Stimulated activated CD8-positive, alpha-beta memory T cell treated with anti-CD3 and anti-CD28 coated beads, Interleukin-2, amount 100 ng/mL, for 48 hours (primary cell): ENCODE measurements at places on chromosomes 5 and 9.

- DNase-seq = no peak
Observed at GRCh38 chr9:96391021-96391765, 7.7 kb upstream of the SLC35D2 start.

DNA sequence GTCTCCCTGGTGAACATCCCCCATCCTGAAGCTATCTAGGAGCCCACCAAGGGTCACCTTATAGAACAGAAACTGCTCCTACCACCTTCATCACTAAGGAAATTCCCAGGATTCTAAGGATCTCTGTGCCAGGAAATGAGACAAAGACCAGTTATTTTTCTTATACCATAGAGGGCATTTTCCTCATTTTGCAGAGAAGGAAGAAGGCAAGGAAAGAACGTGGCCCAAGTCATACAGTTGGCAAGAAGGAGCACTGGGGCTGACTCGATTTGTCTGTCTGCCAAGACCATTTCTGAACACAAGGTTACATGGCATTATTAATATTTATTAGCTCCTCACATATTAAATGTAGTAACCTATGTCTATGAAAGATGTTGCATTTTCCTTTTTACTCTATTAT, 49.6 kb upstream of the TNFSF15 start:
- no peak for DNase-seq

- DNase-seq = no peak
Observed at GRCh38 chr5:132785864-132786263, 8.8 kb upstream of the SEPTIN8 start.

DNA sequence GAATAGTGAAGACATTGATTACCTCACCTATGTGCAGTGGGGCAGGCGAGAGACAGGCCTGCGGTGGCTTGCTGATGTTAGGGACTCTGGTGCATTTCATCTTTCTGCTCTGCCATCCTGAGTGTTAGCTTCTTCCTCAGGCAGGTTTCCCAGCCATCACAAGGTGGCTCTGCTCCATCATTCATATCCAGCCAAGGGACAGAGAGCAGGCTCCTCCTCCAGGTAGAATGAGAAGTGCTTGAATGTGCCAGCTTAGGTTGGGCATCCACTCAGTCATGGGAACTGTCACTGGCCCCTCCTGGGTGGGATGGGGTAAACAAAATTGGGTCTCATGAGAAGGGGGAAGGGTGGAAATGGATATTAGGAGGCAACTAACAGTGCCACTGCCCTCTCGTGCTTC, 24.8 kb downstream of the GPR107 start:
- no peak for DNase-seq

DNA sequence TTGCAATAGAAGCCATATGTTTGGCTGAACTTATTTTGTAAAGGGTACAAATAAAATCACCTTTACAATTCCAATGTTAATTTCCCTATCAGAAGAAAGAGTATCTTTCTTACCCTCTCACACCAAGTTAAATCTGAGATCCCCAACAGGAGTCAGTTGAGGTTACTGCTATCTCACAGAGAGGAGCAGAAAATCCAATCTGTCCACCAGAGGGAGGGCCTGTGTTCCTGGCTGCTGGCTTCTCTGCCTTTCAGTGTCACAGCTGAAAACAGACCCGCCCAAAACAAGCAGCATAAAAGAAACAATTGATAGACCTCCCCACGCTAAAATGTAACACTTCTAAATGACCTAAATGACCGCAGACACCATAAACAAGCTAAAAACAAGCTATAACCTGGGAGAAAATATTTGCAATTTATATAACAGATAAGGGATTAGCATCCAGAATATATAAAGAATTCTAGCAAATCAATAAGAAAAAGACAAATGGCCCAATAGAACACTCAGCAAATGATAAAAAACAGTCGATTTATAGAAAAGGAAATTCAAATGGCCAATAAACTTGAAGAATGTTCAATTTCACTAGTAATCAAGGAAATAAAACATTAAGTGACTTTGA, 24.5 kb upstream of the MVB12B start:
- DNase-seq = no peak

- DNase-seq = no peak
Observed at GRCh38 chr5:16427587-16427986, 38.0 kb downstream of the ZNF622 start.

- DNase-seq = no peak
Observed at GRCh38 chr5:32827981-32828380, 116.9 kb downstream of the NPR3 start.

DNA sequence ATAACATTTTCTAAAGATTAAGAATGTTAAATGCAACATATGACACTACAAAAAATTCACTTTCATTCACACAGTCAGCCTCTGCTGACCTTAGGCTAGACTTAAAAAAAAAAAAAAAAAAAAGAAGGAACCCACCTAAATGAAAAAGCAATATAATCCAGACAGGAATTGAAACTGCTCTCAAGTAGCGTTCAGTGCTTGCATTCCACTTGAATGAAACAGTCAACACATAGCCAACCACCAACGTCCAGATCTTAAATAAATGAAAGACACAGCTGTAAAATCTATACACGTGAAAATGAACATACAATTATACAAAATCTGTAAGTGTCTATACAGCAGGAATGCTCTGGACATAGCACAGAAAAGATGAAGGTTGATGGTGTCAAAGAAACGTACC, 11.4 kb downstream of the TMEM245 start:
- DNase-seq = no peak

DNA sequence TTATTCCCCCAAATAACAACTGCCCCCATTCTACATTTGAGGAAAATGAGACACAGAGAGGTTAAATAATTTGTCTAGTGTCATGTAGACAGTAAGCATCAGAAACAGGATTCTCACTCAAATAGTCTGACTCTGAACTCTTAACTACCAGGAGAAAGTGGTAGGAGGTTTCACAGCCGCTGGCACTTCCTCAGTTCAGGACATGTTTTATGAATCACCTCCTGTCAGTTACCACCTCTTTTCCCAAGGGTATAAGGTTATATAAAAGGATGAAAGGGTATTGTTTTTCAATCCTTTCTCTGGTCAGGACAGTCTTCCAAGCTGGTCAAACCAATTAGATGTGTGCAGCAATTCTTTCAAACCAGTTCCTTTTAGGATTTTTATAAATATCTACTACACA, 52.1 kb downstream of the TSSK1B start:
- DNase-seq = no peak

- no peak for DNase-seq
Observed at GRCh38 chr5:66933066-66933465, 263.5 kb downstream of the CD180 start.

DNA sequence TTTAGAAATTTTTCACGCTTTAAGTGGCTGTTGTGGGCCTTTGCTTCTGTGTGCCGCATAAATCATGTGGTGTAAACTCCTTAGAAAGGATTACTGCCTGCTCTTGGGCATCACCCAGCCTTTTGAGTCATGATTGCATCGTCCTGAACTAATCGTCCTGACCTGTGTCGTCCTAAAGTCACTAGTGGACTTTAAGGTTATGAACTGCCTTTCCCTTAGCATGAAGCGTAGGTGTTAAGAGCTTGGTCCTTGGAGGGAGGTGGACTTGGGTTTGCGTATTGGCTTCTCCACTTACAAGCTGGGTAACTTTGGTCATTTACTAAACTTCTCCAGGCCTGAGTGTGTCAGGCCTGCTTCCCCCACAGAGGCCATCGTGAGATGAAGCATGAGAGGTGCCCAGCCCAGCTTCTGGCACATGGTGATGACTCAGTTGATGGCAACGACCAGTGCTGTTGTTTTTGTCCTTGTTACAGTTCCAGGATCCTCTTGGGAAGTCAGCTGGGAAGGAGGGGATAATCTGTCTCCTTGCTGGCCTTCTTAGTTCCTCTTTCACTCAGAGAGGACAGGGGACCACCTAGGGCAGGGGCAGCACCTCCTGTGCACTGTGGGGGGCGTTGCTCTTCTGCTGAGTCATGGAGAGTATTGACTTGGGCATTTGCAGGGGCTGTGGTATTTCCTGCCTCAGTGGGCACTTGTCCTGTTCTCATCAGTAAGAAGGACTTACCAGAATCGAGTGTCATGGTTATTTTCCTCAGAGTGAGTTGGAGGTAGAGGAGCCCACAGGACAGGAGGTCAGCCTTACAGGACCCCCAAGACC, 54.2 kb upstream of the NCS1 start:
- DNase-seq = no peak

GRCh38 chr9:107034831-107035230, 171.9 kb downstream of the ZNF462 start:
- DNase-seq = no peak

DNA sequence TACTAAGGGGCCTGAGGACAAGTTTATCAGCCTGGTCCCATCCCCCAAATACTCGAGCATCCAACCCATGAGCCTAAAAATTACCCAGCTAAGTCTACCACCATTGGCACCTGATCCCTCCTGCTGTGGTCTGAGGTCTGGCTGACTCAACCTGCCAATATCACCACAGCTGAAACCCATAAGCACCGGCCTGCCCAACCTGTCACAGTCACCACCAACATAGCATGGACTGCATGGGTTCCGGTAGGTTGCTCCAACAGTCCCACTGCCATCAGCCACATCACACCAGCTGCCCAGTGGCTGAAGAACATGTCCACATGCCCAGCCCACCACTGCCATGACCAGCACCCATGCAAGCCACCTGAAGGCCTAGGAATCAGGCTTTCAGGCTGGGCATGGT, 495.0 kb downstream of the PRELID2 start:
- DNase-seq = no peak

GRCh38 chr9:108662956-108663355, 192.8 kb downstream of the ACTL7B start:
- DNase-seq = no peak

GRCh38 chr5:1386274-1386717, 41.4 kb upstream of the CLPTM1L start:
- DNase-seq = peak; percentile 44

GRCh38 chr9:136728548-136729123, 14.1 kb downstream of the LCN10 start:
- DNase-seq = no peak

- no peak for DNase-seq
Observed at GRCh38 chr5:145244788-145245187, 590.4 kb downstream of the PRELID2 start.

GRCh38 chr9:133788045-133788818, 50.1 kb upstream of the SARDH start:
- no peak for DNase-seq

- DNase-seq = no peak
Observed at GRCh38 chr9:93232388-93232960, 48.5 kb downstream of the WNK2 start.

DNA sequence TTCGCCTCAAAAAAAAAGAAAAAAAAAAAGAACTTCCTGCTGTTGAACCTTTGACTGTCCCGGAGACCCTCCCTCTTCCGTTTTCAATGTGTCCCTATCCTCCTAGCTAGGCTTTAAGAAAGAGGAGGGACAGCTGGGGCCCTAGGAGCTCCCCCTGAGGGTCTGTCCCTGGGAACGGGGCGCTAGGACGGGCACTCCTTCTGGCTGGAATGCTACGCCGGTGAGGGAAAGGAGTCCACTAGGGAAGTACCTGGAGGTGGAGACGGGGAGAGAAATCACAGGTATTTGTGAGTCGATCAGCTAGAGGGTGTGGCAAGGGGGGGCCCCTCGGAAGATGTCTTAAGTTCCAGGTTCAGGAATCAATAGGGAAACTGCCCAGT, 4.6 kb downstream of the SIT1 start:
- DNase-seq = no peak

DNA sequence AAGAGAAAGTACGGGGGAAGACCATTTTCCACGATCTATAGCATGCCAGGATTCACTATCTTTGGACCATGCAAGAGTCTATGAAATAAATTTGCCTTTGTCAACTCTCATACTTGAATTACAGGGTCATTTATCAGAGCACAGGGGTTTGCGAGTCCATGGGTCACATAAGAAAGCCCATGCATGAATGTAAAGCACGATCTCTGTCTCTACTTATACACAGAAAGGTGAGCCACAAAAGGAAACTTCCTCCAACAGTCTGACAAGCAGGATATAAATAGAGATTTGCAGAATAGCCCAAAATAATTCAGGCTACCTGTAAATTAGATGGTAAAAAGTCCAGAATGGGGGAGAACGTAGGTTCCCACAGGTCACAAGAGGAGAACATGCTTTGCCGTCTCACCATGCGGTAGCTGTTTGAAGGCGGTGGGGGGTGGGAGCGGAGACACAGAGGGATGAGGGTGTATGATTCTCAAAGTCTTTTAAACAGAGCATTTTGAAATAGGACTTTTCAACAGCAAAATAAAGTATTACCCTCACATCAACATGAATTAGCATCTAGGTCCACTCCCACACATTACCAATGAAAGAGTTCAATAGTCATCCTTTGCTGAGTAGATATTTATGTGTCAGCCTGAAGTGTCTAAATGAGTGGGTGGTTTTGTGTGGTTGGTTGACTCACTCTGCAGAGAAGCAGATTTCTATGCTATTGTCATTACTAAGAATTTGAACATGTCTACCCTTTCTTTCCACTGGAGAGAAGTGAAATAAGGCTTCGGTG, 279.7 kb downstream of the EBF1 start:
- DNase-seq = no peak

- no peak for DNase-seq
Observed at GRCh38 chr9:26833792-26834191, 58.8 kb downstream of the CAAP1 start.

DNA sequence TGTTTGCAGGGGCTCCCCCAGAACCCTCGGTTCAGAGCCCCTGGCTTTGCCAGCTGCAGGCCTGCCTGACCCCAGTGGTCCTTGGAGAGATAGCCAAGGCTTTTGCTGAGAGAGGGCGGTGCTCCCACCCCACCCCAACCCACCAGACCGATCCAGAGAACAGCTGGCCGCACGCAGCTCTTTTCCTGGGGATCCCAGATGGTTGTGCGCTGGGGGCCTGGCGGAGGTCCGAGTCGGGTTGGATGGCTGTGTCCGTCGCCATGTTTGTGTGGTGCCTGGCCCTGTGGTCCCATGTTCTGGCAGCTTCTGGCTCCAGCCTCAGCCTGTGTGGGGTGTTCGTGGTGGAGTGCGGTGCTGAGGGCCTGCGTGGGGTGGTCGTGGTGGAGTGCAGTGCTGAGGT, 97.5 kb downstream of the RXRA start:
- DNase-seq = no peak

DNA sequence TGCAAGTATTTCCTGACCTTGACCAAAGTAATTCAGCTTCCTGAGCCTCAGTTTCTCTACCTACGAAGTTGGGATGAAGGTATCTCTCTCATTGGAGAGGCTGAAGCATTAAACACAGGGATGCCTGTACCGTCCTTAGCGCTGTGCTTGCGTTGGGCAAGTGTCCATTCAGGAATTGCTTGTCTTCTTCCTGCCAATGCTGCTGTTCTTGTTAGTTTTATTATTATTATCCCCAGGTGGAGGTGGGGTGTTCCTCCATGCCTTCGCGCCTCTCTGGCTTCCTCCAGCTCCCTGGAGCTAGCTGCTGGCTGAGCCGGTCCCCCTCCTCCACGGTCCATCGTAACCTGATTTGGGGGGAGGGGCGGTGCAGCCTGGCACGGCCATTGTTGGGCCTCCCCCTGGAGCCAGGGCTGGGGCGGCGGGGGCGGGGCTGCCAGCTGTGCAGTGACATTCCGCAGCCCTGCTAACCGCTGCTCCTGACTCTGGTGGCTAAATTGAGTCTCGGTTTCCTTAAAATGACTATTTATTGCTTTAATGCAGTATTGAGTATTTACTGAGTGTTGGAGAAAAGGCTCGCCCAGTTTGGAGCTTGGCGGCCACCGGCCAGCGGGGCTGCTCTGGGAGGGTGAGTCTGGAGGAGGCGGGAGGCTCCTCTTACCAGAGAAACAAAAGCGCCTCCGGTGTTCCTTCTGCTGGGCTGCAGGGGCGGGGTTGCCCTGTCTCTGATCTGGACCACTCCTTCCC, 51.3 kb downstream of the LMX1B start:
- DNase-seq = no peak
